Mucosa of gallbladder (tissue), 1 donor: ENCODE measurements at places on chromosomes 1 and 21.
A peak's percentile ranks its signal among the peaks of the same experiment; 100 is the strongest.

DNA sequence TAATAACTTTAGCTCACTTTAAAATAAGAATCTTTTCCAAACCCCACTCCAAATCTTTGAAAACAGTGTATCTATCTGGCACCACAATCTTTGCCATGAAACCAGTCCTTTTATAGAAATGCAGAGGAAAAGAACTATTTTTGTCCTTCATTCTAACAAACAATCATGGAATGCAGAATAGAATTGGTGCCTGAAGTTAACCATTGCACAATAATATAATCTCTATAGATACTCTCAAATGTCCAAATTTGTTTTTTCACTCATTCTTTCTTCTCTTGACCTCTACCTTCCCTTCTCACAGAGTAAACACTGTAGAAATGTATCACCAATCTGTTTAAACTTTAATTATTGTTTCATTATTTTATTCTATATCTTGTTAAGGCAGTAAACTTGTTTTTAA lies 34.8 kb downstream of the TTLL7 start:
- no peak for DNase-seq

GRCh38 chr1:225750875-225751824 lies 26.5 kb upstream of the SRP9 start:
- no peak for DNase-seq

DNA sequence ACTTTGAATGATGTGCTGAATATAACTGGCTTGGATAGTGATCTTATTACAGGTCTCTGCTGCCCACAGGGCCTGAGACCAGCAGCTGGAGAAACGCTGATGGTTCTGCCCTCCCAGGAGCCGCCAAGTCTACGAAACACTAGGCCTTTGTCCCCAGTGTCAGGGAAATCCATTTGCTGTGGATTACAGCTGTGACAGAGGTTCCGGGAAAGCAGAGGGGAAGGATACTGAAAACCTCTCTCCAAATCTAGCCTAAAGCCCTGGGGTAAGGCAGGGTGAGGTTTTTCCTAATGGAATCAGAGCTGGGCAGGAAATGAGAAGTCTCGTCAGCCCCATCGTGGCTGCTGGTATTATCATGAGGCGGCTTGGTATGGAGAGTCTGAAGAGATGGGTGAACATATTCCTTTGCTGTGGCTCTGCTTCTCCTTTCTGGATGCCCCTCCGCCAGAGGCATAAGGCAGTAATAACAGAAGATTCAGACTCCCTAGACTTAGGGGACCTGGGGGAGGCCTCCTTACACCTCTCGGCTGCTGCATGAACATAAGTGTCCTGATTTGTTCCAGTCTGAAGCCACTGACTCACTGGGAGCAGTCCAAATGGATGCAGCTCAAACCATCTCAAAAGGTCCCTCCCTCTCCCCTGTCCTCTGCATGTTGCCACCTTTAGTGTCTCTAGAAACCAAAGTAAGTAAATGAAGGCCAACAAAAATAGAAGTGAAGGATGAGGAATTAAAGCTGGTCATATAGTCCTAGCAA lies 48.1 kb downstream of the PHC2 start:
- DNase-seq = no peak

DNA sequence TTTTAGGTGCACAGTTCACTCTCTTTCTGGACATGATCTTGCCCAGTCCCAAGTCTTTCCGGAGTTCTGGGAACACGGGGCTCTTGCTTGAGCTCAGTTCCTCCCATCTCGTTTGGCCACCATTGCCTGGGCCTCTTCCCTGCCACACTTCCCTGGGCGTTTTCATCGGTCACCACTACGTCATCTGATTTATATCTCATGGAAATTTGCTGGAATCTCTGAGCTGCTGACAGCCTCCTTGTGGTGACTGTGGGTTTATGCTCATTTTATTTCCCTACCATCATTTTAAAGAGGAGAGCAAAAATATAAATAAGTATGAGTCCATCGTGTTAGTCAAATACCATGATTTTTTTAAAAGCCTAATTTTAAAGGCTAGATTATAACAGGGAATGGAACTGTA lies 449.1 kb upstream of the KAZN start:
- no peak for DNase-seq

DNA sequence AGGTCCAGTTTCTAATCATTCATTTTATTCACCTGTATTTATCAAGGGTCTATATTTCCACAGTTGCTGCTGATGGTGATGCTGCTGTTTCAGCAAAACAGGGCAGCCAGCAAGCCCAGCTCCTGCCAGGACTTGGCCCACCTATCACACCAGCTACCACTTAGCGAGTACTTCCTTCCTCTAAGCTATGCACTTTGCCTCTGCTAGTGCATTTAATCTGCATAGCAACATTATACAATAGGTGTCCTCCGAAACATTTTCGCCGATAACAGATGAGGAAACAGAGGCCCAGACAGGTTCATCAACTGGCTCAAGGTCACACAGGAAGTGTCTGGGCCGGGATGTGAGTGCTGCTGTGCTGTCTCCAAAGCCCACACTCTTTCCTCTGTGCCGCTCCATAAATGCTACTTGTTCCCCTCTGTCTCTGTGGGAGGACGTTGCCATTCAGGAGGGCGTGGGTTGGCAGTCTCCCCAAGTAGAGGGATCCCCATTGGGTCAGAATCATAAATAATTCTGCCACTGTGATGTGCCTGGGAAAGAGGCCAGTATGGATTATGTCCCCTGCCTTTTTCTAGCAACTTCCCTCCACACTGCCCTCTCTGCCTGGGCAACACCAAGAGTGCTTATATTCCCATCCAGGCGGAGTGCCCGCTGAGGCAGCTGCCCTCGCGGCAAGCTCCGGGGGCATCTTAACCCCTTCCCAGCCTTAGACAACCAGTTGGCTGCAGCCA lies 9.4 kb upstream of the PLEKHA6 start:
- no peak for DNase-seq

DNA sequence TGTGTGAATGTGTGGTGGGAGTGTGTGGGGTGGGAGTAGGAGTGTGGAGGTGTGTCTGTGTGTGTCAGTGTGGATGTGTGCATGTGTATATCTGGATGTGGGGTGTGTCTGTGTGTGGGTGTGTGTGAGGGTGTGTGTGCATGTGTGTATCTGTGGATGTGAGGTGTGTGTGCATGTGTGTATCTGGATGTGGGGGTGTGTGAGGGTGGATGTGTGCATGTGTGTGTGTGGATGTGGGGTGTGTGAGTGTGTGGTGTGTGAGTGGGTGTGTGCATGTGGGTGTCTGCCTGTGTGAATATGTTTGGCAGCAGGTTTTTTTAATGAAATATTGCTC lies 106.1 kb downstream of the PDE9A start:
- no peak for DNase-seq

DNA sequence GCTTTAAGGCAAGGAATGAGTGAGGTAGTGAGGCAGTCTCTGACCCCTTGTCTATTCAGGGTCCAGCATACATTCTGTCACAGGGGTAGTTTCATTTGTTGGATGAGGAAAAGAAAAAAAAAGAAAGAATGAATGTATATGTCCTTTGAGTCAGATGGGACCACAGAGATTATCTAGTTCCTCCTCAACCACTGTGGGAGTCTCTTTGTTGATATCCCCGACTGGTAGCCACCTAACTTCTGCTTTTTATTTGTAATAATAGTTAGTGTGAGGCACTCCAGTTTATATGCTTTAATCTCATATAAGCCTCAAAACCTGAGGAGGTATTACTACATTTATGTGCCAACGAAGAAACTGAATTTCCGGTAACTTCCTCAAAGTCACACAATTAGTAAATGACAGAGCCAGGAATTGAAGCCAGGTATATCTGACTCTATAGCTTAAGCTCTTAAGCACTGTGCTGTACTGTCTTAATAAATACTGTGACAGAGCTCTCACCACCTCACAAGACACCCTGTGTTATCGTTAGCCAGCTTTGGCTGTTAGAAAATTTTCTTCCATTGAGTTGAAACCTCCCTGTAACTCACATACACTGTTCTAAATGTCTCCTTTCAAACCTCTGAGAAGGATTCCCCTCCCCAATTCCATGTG lies 82.2 kb downstream of the MDM4 start:
- no peak for DNase-seq

GRCh38 chr1:10253149-10253548 lies 42.8 kb downstream of the KIF1B start:
- DNase-seq = no peak

DNA sequence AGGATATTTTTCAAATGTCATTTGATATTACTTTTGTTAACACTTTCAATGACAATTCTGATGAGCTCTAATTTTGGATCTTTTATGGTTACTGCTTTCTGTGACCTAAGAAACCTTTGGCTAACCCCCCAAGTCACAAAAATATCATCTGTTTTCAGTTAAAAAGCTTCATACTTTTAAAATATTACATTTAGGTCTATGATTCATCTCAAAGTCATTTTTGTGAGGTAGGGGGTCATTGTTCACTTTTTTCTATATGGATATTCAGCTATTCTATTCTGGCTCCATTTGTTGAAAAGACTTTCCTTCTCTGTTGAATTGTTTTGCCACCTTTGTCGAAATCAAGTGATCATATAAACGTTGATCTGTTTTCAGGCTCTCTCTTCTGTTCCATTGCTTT lies 44.8 kb downstream of the UCHL5 start:
- no peak for DNase-seq

GRCh38 chr1:166627558-166627957 lies 211.7 kb upstream of the POGK start:
- no peak for DNase-seq

GRCh38 chr1:11784256-11784992 lies 21.3 kb downstream of the MTHFR start:
- no peak for DNase-seq

- no peak for DNase-seq
These were observed 5.9 kb downstream of the AGO3 start for GRCh38 chr1:35936838-35937237.

GRCh38 chr21:35525443-35525842 lies 476.3 kb upstream of the RUNX1 start:
- no peak for DNase-seq

DNA sequence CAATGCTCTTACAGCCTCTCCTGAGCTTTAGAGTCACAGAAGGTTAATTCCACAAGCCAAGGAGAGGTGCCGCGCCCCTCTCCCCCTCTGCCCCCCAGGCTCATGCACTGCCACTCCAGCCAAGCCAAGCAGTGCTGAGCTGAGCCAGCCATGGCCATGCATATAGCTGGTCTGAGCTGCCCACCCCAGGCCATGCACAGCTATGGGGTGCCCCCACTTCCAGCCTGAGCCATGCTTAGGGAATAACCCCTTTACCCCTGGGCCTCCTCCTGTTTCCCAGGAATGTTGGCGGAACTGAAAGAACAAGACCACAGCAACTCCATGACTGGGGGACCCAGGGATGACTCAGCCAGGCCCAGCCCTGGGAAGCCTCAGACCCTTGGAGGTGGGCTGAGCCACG lies 34.0 kb upstream of the MAGOH start:
- no peak for DNase-seq

- peak; percentile 10 for DNase-seq
These were observed 617.3 kb downstream of the MATN1 start for GRCh38 chr1:30106125-30106524.

DNA sequence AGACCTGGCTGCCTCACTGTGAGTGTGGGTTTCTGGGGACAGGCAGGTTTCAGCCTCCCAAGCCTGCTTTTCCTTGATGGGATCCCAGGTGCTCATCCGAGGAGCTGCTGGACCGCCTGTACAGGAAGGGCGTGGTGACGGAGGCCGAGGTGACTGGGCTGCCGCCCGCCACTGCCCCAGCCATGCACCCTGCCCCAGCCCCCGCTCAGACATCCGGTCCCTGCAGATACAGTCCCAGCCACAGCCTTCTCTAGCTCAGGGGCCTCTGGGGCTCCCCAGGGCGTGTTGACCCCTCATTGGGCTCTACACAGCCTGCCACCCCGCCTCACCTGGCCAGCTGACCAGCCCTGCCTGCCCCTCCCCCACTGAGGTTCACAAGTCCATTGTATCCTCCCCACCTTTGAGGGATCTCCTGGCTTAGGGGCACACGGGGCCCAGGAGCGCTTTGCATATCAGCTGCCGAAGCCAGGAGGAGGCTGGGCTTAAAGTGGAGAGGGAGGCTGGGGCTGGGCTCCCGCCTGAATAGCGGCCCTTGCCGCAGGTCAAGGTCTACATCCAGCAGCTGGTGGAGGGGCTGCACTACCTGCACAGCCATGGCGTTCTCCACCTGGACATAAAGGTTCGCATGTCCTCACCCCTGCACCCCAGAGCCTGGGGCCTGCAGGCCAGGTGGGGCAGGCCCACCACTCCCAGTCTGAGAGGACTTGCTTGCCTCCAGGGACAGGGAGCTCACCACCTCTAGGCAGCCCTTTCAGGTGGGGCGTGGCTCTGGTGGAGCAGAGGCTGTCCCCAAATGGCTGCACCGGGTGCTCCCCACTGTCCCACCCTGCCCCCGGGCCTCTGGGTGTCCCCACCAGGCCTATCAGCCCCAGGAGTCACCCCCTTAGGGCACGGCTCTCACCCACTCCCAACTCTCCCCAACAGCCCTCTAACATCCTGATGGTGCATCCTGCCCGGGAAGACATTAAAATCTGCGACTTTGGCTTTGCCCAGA lies 38.5 kb downstream of the TRIM11 start:
- no peak for DNase-seq

DNA sequence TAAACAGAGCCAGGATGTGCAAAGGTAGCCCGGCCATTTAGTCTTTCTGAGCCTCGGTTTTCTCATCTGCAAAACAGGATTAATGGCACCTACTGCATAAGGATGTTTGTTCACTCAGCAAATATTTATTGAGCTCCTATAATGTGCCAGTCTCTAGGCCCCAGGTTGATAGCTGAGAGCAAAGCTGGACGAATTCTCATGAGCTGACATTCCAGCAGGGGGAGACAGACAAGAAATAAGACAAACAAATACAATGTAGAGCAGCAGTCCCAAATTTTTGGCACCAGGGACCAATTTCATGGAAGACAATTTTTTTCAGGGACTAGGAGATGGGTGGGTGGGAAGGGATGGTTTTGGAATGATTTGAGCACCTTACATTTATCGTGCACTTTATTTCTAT lies 74.3 kb upstream of the PAX7 start:
- DNase-seq = peak; percentile 11

- DNase-seq = no peak
These were observed 7.1 kb upstream of the ANP32E start for GRCh38 chr1:150243003-150243402.

GRCh38 chr1:201111672-201112071 lies 554 bp downstream of the CACNA1S start:
- DNase-seq = no peak

- no peak for DNase-seq
These were observed 10.1 kb downstream of the TMCC2 start for GRCh38 chr1:205237526-205238484.

DNA sequence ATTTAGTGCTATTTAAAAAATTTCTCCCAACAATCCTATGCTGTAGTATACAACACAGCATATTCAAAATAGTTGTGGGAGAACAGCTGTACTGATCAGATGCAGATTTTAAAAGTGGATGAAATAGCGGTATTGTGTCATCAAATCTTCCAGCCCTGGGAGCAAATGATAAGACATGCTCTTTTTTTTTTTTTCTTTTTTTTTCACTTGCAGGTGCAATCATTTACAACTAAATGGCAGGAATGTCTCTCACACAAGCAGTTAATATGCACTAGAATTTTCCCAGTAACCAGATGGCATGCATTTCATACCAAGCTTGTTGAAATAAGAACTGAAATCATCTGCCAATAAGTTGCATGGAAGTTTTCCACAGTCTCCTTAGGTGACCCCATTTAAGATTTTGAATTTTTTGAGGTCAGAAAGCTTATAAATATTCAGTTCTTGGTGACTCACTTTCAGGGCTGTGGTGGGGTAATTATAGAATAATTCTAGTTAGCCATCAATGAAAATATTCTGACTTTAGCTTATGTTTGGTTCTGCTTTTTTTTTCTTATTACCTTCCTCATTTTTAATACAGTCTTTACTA lies 623.9 kb upstream of the NR5A2 start:
- no peak for DNase-seq
